ENCODE measurements at places on chromosomes 2 and 18.

DNA sequence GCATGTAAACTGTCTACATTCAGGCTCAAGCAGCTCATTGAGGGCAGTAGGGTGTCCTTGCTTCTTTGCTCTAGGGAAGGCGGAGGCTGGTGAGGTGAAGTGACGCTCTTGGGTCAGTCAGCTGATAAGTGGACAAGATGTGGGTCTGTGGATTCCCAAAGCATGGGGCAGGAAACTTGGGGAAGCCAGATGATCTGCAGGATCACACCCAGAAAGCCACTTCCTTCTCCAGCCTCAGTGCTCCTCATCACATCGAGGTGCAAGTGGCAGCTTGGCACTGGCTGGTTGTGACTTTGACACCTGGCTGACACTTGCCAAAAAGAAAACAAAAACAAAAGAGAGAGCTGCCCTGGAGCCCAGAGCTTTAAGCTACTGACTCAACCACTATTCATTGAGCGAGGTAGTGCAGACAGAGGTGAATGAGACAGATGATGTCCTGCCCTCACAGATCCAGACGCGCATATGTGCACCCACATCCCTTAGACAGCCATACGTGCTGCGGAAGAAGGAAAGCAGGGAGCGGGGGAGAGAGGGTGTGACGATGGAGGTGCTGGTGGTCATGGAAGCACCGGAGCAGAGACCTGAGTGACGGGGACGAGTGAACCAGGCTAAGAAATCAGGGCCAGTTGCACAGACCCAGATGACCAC is 3.1 kb upstream of the CIB4 start:
- no peak for DNase-seq

GRCh38 chr18:191725-192124 is 33.4 kb downstream of the USP14 start:
- no peak for DNase-seq

DNA sequence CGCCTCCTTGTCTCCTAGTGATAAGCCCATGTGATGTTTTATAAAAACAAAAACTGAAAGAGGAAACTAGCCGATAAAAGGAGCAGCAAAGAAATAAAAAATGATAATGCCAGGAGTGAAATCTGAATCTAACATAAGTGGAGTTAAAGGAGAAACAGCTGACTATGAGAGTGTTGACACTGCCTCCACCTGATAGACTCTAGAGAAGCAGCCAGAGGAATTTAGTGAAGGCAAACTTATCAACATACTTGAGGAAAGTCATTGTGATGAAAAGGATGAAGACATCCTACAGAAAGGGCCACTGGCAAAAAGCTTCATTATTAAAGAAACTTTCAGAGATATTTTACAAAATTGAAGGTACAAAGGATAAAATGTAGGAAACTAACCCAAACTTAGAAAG is 1.9 kb downstream of the M1AP start:
- no peak for DNase-seq

GRCh38 chr2:204650611-204651010 is 105.3 kb downstream of the PARD3B start:
- DNase-seq, result no peak

GRCh38 chr2:237714690-237715458 is 83.7 kb upstream of the RBM44 start:
- DNase-seq, result no peak

DNA sequence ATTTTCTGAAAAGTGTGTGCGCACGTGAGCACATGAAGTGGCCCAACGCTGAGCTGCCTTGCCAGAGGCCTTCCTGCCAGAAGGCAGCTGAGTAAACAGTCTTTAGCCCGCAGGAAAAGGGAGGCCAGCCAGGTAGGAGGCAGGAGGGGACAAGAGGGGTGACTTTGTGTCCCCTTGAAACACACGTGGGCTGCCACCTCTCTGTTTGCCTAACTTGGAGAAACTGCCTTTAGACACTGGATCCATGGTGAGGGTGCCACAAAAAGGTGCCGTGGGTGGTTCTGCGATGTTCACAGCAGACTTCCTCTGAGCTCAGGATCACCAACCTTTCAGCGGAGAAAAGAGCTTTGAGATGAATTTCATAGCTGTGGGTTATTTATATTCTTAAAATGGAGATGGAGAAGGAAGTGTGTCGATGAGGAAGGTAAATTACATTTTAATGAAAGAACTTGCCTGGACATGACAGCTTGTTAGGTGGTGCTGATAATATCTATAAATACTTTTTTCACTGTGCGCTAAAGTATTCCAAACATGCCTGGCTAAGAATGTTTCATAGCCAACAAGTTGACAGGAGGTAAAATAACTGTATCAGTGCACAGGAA is 36.6 kb upstream of the ASB1 start:
- DNase-seq, result no peak

GRCh38 chr2:124316881-124317605 is 292.0 kb downstream of the CNTNAP5 start:
- DNase-seq, result no peak

GRCh38 chr2:171858397-171858958 is 35.6 kb downstream of the SLC25A12 start:
- DNase-seq, result no peak

- DNase-seq, result no peak
These were observed 52.3 kb upstream of the MGAT5 start for GRCh38 chr2:134201533-134201932.

- DNase-seq, result no peak
These were observed 158.6 kb downstream of the SMAD7 start for GRCh38 chr18:48792141-48792540.

DNA sequence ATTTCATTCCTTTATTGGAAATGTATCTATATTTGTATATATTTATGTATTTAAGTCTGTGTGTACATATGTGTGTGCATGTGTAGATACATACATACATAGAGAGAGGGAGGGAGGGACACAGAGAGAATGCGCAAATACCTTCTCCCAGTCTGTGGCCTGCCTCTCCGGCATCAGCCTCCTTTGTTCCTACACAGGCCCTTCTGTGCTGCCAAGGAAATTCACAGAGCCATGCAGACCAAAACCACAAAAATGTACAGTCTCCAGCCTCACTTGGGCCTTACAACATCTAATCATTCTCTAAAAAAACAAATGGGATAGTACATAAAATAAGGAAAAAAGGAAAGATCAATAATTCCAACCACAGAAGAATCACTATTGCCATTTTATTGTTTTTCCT is 8.8 kb upstream of the CRACDL start:
- no peak for DNase-seq

Data from stimulated activated CD4-positive, alpha-beta T cell treated with anti-CD3 and anti-CD28 coated beads, Interleukin-1b, Interleukin-23, amount 100 ng/mL, for 1 hour (primary cell).